Adipocyte (in vitro differentiated cells): ENCODE measurements at places on chromosomes 16 and 17.

DNA sequence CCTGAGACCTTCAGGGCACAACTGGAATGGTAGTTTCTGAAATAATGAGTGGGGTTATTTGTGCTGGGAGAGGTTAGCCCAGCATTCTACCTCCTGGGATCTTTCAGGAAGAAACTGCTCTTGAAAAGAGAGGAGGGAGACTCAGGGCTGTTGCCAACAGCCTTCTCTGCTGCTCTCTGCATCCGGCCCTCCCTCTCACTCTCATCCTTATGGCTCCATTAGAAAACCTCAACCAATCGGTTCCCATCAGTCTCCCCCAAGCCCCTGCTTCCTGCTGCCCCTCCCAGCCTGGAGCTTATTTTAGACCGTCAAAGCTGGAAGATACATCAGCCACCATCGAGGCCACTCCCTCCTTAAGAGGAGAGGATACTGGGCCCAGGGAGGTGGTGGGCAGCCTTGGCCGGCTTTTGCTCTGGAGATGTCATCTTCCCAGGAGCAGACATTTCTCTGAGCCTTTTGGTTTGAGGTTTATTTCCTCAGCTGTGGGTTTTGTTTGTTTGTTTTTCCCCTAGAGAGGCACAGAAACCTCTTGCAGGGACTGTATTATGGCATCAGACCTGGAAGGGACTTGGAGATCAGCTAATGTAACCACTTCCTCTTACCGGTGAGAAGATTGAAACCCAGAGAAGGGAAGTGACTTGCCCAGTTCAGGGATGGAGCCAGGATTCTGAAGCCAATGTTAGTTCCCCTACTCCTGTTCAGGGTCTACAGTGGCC, 2.7 kb downstream of the MPRIP start:
- peak; percentile 68 for DNase-seq

- peak; percentile 86 for DNase-seq
These were observed 58.1 kb downstream of the ZFHX3 start for GRCh38 chr16:72989579-72990551.

DNA sequence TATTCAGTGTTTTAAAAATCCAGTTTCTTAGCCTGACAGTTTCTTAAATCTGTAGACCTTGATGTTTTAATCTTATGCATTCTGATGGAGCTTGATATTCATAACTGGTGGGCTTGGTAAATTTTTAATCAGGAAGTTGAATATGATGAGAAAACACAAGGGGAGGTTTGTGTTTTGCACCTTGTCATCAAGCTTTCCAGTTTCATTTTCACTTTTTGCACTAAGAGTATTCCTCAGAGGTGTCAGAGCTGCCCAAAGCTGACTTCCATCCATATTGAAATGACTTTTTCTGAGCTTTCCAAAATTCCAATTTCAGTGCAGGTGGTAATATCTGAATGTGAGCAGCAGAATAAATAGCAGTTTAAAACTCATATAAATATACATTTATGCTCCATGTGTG, 555.0 kb upstream of the RBFOX1 start:
- no peak for DNase-seq

GRCh38 chr17:73228748-73229236, 32.9 kb downstream of the CPSF4L start:
- peak; percentile 88 for DNase-seq

DNA sequence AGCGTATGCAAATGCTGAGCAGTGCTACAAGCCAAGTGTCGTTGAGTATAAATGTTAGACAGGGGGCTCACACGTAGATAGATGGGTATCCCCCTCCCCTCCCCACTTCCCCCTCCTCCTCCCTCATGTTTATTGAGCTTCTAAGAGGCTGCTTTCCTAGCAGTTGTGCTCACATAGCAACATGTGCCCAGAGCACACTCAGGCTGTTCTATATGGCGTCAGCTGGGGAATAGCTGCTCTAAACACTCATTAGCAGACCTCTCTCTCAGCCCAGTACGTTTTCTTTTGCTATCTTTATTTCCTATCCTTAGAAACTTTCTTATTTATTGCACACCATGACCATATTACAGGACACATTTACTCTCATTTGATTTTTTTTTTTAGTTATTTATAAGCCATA, 1.8 kb downstream of the KCNJ2 start:
- no peak for DNase-seq

GRCh38 chr17:66967837-66968543, 3.5 kb downstream of the CACNG4 start:
- DNase-seq: no peak

- no peak for DNase-seq
These were observed 24.9 kb downstream of the GSE1 start for GRCh38 chr16:85637808-85638647.

DNA sequence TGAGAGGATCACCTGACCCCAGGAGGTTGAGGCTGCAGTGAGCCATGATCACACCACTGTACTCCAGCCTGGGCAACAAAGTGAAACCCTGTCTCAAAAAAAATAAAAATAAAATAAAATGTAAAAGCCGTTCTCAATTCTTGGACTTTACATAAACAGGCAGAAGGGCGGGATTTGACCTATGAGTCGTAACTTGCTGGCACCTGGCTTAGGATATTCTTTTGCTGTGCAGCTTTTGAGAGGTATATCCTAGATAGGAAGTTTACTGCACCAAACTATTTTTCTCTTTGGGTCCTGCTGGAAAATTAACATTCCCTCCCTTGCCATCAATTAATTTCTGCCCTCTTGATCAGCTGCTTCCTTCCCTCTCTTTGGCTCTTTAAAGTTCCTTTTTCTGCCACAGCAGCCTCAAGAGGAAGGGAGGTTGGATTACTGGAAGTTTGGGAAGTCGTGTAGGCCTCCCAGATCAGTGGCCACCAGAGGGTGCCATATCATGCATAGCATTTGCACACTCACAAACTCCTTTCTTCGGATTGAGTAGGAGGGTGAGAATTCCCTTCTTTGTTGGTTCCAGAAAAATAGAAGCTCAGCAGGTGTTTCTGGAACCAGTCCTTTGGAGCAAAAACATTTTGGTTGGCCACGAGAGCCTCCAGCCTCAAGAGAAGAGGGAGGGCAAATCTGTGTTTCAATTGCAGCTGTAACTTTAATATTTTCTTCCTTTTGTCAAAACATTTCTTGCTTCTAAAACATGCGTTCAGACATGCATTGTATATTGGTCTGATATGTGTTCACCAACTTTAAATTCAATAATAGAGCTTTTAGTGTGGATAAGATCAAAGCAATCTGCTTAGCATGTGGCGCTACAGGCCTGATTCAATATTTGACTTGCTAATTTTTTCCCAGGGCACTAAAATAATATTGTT, 147.3 kb downstream of the CCDC182 start:
- peak; percentile 86 for DNase-seq

GRCh38 chr17:62017496-62017895, 47.6 kb downstream of the MED13 start:
- peak; percentile 44 for DNase-seq

DNA sequence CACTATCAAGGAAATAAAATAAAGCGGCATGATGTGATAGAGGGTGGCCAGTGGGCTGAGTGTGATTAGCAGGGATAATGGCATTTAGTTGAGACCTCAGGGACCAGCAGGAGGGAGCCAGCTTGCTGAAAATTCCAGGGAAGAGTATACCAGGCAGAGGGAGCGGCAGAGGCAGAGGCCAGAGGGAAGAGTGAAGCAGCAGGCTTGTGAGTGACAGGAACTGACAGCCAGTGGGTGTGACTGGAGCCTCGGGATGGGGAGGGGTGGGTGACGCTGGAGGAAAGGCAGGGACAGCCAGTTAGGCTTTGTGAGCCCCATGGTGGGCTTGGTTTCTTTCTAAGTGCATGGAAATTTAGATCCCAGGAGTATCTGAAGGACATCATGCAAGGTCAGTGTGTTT, 209.7 kb upstream of the CACNG3 start:
- DNase-seq: no peak

DNA sequence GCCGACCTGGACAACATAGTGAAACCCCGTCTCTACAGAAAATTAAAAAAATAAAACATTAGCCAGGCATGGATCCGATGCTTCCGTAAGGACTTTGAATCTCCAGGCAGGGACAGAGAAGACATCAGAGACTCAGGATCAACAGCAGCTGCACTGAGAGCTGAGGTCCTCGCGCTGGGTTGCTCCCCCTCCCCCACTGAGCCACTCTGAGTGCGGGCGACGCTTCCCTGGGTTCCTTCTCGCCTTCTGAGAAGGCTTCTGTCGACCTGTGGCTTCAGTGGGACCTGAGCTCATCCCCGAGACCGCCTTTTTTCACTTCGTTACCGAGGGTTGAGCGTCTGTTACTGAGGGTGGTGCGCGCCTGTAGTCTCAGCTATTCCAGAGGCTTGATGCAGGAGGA, 20.4 kb downstream of the ACTG1 start:
- no peak for DNase-seq

- DNase-seq: peak; percentile 15
These were observed 2.2 kb downstream of the UBALD1 start for GRCh38 chr16:4612474-4612931.

- no peak for DNase-seq
These were observed 7.8 kb upstream of the ARL6IP1 start for GRCh38 chr16:18809165-18809564.

- DNase-seq: no peak
These were observed 2.1 kb upstream of the IGSF6 start for GRCh38 chr16:21654466-21654865.

GRCh38 chr16:50622029-50622428, 59.1 kb downstream of the SNX20 start:
- DNase-seq: no peak

- peak; percentile 61 for DNase-seq
These were observed 720 bp downstream of the METRN start for GRCh38 chr16:715477-716199.

DNA sequence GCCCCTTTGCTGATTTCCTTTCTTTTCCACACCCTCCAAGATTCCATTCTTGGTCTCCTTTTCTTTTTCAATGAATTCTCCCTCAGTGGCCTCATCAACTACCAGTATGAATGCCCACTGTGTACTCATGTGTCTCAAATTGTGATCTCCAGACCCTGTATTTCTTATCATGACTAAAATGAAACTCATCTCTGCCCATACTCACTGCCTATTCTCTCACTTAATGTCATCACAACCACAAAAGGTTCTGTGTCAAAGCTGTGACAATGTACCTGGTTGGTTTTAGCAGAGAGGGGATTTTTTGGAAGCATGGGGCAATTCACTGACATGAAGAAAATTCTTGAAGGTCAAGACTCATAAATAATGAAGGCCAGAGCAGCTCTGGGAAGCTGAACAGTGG, 11.5 kb upstream of the TBX4 start:
- DNase-seq: no peak

GRCh38 chr16:35570946-35571345, 2111.5 kb downstream of the TP53TG3F start:
- DNase-seq: no peak

DNA sequence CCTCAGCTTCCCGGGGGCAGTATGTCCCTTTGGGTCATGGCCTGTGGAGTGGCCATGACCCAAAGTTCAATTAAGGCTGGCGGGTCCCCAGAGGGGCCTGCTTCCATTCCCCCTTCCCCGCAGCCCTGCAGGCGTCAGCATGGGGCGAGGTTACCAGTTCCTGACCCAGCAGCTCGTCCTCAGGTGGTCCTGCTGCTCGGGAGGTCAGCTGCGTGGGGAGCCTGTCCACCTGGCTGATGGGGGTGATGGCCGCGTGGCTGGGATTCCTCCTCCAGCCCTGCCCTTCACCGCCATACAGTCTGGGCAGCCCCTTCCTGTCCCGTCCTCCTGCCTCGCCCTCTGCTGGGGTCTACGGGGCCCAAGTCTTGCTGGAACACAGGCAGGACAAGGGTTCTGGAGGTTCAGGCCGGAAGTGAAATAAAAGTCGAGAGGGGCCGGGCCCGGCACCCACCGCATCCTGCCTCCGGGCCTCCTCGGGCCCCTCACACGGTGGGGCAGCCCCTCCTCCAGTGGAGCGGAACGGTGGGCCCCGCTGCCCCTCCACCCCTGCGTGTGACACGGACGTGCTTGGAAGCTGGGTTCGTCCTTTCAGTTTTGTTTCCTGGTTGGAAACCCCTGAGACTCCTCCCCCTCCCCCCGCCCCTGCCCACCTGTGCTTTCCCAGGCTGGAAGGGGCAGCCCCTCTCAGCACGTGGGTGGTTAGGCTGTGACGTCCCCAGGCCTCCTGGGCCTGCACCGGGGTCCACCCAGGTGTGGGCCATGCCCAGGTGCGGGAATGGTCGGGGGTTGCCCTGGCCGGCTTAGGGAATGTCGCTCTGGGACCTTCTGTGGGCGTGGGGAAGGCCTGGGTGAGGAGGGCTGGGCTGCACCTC, 6.8 kb downstream of the UBALD2 start:
- DNase-seq: no peak

DNA sequence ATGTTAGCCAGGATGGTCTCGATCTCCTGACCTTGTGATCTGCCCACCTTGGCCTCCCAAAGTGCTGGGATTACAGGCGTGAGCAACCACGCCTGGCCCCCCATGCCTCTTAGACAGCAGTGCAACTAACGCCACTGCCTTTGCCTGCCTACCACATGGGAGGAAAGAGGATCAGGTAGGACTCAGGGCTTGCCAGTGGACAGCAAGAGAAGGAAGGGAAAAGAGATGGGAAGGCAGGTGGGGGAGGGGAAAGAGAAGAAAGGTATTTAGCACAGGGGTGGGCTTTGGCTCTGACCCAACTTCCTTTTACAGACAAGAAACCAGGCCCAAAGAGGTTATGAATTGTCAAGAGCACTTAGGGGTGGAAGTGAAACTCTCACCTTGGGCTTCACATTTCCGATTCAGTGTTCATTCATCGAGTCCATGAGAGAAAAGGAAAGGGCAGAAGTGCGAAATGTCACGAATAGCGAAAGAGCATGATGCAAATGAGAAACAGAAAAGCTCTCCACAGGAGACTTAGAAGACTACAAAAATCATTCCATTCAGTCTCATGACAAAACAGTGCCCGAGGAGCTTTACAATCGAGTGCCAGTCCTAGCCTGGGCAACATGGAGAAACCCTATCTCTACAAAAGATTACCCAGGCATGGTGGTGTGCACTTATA, 36.4 kb downstream of the CDK5R1 start:
- DNase-seq: no peak

- no peak for DNase-seq
These were observed 21.1 kb upstream of the ZNF629 start for GRCh38 chr16:30808146-30808545.

GRCh38 chr17:4833941-4834680, 971 bp downstream of the MINK1 start:
- DNase-seq: peak; percentile 70

DNA sequence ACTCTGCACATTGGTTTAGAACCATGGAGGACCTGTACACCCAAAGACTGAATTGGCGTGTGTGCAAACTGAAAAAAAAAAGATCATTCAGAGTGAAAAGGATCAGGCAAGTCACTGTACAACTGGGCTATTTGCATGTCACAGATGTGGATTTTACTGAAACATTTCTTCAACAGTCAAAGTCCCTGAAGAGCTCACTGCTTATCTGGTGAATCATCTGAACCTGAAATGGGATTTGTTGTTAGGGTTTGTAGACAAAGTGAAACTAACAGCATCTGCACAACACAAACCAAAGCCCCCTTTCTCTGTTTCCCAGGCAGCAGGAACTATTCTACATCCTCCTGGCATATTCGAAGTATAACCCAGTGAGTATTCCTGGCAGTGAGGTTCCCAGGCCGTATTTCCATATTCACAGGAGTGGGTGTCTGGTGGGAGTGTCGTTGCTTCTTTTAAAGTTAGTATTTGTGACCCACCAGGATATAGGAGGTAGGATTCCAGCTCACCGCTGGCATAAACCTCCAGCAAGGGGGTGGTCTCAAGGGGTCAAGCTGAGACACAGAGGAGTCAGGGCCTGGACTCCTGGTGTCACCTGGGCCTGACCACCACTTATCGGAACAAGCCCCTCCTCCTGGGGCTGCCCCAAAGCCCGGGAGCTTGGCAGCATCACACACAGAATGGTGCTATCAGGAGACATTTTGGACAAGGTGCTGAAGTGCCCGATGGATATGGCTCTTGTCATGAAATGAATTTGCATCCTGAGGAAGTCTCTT, 80.9 kb downstream of the GOSR1 start:
- peak; percentile 13 for DNase-seq

GRCh38 chr17:9538626-9539025, 37.0 kb downstream of the STX8 start:
- DNase-seq: no peak
